Caco-2 (cell line): ENCODE measurements at places on chromosomes 1 and 21. TPM values are rescaled to one million over a fixed set of nuclear protein-coding genes. Genes with fewer than 3 reads are reported as not detected.

- H3K4me1 ChIP-seq = no peaks in the 10 kb centered on the region
- H3K36me3 ChIP-seq = no peaks in the 10 kb centered on the region
- H3K27me3 ChIP-seq = no peaks in the 10 kb centered on the region
- no peak for DNase-seq
- H3K27ac ChIP-seq = no peak overlapping the region
Observed at GRCh38 chr1:118159569-118159968, 25.5 kb downstream of the SPAG17 start.

Gene KCNN3
- total RNA-seq = 0.05 TPM in 1 of 2 replicates, not detected in the other

Gene DNASE2B
- not detected in 2 replicates for total RNA-seq

Gene FAM163A
- not detected in 2 replicates for total RNA-seq

Gene ZMYM1
- total RNA-seq = 14.0 and 15.7 TPM in 2 replicates

Gene SYTL1
- 11.0 and 11.2 TPM in 2 replicates for total RNA-seq

Gene DIO1
- total RNA-seq = 6.8 and 7.1 TPM in 2 replicates

Gene APOBEC4
- total RNA-seq = not detected in 2 replicates
